ENCODE measurements at places on chromosomes 1 and 21.

- DNase-seq = no peak
Observed at GRCh38 chr1:197919346-197920066, 2.3 kb downstream of the LHX9 start.

DNA sequence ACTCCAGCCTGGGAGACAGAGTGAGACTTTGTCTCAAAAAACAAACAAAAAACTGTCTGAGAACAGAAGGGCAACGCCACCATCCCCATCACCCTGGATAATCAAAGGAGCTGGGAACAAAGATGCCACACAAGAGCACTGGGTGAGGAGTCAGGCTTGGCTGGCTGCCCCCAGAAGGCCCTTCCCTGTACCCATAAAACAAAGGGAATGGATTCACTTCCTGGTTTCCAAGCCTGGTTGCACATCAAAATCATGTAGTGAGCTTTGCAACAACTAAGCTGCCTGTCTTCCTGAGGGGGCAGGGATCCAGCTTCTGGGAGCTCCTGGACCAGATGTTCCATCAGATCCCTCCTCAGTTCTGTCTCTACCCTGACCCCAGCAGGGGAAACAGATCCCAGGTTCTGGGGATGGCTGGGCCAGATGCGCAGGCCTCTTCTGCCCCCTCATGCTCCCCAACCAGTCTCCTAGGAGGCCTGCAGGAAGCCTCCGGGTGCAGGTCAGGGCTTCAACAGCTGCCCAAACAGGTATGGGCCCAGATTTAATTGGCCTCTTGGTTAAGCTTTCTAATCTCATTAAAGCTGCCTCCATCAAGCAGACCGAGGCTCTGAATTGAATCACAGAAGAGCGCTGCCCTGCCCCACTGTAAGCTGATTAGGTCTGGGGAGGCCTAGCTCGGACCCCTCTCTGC, 97.8 kb downstream of the MRPL37 start:
- no peak for DNase-seq

- no peak for DNase-seq
Observed at GRCh38 chr21:38422082-38422481, 76.2 kb downstream of the ERG start.

GRCh38 chr21:44995343-44995941, 55.6 kb downstream of the SLX9 start:
- no peak for DNase-seq

DNA sequence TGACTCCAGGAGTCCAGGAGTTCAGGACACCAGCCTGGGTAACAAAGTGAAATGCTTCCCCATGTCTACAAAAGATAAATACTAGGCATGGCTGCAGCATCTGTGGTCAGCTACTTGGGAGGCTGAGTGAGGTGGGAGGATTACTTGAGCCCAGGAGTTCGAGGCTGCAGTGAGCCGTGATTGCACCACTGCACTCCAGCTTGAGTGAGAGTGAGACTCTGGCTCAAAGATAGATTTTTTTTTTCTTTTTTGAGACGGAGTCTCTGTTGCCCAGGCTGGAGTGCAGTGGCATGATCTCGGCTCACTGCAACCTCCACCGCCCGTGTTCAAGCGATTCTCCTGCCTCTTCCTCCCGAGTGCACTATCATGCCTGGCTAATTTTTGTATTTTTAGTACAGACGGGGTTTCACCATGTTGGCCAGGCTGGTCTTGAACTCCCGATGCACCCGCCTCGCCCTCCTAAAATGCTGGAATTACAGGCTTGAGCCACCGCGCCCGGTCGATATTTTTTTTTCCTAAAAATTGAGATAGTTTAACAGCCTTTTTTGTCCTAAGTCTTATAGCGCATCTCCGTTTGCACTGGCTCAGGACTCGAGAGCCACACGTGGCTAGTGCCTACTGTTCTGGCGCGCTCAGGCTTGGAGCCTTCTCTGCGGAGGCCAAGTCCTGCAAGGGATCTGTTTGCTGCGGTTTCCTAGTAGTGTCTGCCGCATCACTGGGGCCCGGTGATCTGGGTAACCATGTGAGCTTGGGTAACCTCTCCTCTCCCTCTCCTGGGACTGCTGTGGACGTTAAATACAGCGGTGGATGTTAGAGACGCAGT, 1.0 kb upstream of the MFN2 start:
- DNase-seq = no peak

GRCh38 chr1:70504176-70504820, 93.2 kb downstream of the CTH start:
- DNase-seq = no peak

DNA sequence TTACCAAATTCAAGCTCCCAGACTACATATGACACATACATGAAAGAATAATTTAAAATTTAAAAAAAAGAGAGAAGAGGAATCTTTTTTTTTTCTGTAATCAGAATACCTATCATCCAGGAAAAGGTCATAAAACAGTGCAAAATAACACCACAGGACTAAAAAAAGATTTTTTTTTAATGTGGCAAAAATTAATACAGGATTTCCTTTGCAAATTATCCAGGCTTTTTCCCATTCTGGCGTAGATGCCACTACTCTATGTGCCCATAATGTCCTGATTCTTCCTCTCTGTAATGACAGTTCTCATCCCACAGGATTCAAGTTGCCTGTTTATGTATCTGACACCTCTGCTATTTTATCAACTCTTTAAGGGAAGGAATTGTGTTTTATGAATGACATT, 429.6 kb downstream of the SMYD3 start:
- no peak for DNase-seq

- DNase-seq = no peak
Observed at GRCh38 chr1:41492341-41492848, 7.9 kb upstream of the EDN2 start.

DNA sequence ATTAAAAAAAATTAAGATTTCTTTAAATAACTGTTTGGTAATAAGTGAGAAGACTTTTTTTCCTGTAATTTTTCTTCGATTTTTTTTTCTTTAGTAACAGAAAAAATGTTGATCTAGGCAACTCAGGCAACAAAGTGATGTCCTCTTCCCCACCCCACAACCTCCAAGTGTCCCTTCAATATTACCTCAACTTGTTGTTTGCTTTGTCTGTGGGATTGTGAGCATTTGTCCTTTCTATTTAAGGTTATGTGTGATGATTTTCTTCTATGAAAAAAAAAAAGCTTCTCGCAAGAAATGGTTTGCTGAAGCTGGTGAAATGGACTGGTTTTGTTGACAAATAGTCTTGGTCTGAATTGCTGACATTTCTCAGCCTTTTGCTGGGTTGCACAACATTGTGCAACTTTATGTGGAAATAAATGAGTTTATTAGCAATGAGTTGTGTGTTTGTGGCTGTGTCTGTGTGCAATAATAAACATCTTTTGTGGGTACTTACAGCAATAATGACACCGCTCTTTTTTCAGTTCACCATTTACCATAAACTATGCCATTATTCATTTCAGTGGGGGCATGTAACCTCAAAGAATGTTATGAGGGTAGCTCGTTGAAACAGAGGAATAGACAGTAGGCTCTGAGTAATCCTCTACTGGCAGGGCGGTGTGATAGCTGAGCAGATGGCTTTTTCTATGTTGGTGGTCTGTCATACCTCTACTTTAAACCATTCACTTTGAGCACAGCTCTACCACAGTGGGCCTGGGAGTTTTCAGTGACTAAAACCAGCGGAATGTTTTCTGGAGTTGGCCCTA, 218.4 kb downstream of the HLX start:
- no peak for DNase-seq

DNA sequence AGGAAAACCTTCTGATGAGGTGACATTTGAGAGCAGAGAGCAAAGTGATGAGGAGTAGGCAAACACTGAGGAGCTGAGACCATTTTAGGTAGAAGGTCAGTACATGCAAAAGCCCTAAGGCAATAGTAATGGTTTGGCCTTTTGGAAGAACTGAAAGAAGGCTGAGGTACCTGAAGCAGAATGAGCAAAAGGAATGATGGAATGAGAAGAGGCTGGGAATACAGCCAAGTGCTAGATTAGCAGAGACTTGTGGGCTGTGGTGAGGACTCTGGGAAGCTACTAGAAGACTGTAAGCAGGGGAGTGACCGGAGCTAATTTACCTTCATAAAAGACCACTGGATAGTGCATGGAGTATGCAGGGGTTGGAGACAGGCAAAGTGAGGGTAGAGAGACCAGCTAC, 77.9 kb downstream of the GFI1 start:
- no peak for DNase-seq

DNA sequence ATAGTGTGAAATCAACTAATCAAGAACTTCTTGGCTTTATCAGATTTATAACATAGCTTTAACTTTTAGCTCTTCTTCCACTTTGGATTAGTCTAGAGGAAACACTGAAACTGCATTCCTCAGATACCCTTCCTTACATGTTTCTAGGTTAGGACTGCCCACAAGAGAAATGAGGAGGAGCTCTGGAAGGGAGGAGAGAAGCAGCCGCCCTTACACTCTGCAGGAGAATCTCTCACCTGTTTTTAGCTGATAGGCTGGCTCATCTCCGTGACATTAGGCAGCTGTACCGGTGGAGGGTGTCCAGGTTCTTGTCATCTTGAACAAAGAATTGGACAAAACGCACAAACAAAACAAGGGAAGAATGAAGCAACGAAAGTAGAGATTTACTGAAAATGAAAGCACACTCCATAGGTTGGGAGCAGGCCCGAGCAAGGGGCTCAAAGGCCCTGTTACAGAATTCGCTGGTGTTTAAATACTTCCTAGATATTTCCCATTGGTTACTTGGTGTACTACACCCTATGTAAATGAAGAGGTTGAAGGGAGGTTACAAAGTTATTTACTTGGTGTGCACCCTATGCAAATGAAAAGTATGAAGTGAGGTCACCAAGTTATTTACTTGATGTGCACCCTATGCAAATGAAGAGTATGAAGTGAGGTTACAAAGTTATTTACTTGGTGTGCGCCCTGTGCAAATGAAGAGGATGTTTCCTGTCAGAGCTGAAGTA, 524.9 kb upstream of the CHRM3 start:
- DNase-seq = no peak

GRCh38 chr1:3219005-3219790, 150.2 kb downstream of the PRDM16 start:
- no peak for DNase-seq

All from KG1 (cell line).